Spinal cord (tissue), 10 donors: ENCODE measurements at places on chromosomes 7 and 10. TPM values are rescaled to one million over a fixed set of nuclear protein-coding genes. Genes with fewer than 3 reads are reported as not detected.
A peak's percentile ranks its signal among the peaks of the same experiment; 100 is the strongest.

DNA sequence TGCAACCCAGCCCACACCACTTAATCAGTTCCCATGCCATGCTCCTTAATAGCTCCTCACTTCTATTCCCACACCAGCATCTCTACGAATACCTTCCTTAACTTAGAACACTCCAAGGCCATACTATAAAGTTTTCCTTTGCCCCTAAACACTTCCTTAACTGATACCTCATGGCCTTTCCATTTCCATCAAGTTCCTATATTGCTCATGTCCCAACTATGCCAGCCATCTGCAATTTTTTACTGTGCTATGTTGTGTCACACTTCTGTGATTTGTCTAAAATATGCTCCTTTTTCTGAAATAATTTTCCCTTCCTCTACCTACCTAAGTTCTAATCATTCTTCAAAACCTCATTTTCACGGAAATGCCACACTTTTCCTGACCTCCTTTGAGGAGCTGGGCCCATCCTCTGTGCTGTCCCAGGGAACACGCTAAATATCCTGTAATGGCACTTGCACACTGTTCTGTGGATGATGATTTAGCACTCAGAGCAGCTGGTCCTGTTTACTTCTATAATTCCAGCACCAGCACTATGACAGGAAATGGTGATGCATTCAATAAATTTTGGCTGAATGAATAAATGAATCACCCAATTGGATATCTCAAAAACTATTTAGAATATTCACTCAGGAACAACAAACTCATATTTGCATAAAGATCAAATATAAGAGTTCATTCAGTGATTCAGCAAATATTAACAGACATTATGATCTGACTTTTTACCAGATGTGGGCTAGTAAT is 266.5 kb upstream of the HGF start:
- DNase-seq = no peak

- no peak for DNase-seq
Measured at GRCh38 chr7:30932562-30932961, 20.9 kb downstream of the AQP1 start.

DNA sequence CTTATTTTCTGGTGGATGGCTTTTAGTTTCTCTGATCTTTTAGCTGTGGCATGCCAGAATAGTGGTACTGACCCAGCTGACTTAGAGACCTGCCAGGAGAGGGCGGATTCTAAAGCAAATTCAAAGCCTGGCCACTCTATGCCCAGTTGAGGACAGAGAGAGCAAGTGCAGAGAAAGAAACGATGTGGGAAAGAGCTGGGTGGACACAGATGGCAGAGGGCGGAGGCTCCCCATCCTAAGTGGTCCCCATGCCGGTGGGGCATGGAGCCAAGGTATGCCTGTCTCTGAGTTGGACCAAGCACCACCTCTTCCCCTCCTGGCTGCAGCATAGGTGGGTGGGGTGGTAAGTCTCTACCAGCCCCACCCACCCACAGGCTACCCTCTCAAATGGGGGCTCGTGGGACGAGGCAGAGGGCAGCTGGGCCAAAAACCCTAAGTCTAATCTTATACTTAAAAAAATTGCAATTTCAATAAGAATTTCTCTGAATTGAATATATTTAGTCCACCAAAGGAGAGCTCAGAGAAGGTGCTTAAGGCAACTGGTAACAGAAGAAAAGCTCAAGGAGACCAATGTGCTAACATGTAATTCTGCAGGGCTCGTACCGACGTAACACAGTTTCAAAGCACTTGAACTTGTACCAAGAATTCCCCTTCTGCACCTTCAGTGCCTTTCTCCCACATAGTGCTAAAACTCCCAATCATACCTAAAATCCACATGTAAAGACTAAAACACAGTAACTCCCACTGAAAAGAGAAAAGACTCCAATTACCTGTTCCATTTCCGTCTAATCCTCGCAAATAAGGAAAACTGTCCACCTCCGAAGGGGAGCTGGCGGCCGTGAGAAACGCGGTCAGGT is 85.7 kb upstream of the NMT2 start:
- DNase-seq = no peak

DNA sequence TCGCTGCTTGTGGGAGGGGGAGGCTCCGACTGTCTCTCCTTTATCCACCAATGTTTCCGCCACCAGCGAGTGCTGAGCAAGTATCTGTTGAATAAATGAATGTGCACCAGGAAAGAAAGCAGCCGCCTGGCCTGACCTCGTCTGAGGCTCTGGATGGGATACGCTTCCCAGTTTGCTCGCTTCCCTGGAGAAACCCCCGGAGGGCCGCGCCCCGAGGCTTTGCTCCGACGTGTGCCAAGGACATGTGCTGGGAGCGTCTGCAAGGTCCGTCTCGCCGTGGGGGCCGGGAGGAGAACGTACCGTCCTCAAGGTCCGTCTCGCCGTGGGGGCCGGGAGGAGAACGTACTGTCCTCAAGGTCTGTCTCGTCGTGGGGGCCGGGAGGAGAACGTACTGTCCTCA is 536.4 kb downstream of the DNAJB6 start:
- DNase-seq = no peak

DNA sequence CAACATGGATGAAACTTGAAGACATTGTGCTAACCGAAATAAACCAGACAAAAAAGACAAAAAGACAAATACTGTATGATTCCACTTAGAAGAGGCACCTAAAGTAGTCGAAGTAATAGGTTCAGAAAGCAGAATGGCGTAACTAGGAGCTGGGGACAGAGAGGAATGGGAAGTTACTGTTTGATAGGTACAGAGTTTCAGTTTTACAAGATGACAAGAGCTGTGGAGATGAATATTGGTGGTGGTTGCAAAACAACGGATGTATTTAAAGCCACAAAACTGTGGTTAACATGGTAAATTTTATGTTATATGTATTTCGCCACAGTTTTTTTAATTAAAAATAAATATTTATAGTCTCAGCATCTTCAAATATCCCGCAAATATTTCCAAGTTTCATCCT is 64.1 kb upstream of the DIP2C start:
- DNase-seq = no peak

- no peak for DNase-seq
Measured at GRCh38 chr7:84617265-84618030, 422.9 kb upstream of the SEMA3A start.

GRCh38 chr10:100828738-100829096 is 83.3 kb downstream of the PAX2 start:
- DNase-seq = no peak

DNA sequence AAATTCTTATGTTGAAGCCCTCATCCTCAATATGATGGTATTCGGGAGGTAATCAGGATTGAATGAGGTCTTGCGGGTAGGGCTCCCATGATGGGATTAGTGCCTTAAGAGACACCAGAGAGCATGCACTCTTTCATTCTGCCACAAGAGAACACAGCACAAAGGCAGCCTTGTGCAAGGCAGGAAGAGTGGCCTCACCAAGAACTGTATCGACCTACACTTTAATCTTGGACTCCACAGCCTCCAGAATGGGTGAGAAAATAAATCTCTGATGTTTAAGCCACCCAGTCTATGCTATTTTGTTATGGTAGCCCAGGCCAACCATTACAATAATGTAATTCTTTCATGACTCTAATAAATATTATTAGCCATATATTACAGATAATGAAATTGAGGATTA is 8.4 kb downstream of the SEM1 start:
- no peak for DNase-seq

DNA sequence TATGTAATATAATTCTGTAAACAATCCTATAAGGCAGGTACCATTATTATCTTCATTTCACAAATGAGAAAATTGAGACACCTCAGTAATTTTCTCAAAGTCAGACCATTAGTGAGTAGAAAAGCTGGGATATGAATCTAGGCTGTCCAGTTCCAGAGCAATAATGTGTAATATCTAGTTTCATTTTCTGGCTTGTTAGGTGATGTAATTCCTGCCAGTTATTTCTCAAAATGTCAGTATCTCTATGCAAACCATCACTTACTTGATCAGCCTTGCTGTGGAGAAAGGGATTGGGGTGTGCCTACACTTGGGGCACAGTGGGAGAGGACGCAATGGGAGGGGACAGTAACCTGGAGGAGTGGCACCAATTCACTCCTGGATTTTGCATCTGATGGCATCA is 157.5 kb downstream of the LYZL1 start:
- DNase-seq = no peak

GRCh38 chr7:144780071-144780608 is 55.7 kb downstream of the TPK1 start:
- DNase-seq = no peak

DNA sequence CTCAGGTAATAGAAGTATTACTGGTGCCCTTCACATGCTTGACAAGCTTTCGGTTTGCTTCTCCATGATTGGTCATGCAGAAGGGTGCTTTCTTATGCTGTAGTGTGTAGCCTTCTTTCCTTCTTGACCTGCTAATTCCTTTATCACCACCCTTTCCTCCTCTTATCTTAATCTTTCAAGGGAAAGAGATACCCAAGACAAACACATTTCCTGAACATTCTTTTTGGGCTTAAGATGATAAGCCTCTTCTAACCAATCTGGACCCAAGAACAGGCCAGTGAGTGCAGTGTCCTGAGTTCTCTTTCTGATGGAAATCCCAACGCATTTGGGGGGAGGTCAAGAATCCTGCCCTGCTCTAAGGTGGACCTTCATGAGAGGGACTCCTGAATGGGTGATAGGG is 33.8 kb downstream of the BMPER start:
- DNase-seq = no peak

DNA sequence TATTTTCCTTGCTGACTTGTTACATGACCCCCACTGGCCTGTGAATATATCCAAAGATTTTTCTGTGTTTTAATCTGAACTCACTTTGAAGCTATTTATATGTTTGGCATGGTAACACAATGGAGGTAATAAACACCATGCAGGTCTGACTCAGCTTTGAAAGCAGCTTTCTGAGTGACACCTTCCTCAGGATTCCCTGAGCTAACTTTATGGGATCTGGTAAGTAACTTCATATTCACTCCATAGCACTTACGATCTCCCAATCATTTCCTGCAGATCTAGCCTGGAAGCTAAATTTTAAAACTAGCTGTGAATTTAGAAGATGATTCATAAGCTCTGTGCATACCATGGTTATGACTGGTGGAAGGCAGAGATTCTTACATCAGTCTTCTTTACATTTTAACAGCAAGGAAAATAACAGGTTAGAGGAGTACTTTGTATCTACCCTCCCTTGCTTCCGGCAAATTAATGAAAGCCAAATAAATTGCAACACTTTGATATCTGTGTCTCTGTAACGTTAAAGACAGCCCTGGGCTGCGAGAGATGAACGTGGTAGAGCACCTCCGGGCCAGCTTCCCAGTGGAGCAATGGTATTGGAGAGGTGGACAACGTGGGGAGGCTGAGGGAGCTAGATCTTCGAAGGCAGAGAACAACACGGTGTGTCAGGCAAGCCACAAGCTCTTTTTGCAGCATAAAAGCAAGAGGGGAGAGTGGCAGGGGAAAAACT is 170.2 kb upstream of the KLF14 start:
- no peak for DNase-seq

GRCh38 chr10:106182542-106182941 is 982.0 kb downstream of the SORCS1 start:
- no peak for DNase-seq

GRCh38 chr7:156566812-156567549 is 73.6 kb upstream of the RNF32 start:
- no peak for DNase-seq

DNA sequence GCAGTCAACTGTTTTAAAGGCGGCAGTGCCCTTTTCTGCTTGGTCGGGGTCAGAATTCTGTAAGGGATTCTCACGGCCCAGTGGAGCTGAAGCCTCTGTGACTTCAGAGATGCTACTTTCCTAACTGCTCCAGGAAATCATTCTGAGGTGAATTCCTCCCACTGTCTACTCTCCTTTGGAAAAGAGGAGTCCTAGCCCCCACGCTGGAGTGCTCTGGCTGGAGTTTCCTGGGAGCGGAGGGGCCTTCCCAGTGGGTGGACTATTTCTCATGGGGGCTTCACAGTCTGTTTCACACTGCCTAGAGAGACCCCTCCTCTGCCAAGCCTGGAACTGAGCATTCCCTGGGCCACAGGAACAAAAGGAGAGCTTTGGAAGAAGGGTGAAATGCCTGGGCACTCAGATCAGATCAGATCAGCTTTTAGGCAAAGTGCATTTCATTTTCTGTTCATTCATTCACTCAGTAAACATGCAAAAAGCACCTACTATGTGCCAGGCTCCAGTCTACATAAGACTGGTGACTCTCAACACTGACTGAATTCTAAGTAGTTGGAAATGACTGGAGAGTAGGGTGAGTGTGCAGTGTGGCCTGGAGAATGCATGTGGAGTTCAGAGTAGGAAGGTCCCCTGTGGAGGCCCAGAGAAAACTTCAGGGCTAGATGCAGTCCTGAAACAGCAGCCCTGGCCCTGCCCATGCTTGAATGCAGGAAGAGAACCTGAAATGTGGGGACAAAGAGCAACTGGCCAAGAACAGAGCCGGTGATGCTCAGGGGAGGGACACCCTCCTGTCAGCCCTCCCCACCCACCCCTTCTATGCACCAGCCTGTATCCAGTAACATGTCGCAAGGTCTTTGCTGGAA is 12.2 kb downstream of the ZNF488 start:
- DNase-seq = no peak

DNA sequence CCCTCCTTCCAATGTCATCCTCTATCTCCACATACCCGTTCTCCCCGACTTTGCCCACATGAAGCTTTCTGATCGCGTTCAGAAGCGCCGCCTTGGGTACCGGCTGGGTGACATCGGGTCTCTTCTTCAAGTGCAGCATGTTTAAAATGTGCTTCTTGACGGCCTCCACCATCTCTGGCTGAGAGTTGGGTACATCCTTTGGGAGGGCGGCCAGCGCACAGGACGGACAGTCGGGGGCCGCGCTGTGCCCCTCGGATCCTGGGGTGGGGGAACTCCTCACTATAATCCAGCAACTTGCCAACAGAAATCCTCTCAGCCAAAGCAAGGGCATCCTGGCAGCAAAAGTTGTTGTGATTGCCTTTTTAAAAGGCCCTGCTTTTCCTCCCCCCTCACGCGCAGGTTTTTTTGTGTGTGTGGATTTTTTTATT is 2.8 kb downstream of the INHBA start:
- DNase-seq = no peak

DNA sequence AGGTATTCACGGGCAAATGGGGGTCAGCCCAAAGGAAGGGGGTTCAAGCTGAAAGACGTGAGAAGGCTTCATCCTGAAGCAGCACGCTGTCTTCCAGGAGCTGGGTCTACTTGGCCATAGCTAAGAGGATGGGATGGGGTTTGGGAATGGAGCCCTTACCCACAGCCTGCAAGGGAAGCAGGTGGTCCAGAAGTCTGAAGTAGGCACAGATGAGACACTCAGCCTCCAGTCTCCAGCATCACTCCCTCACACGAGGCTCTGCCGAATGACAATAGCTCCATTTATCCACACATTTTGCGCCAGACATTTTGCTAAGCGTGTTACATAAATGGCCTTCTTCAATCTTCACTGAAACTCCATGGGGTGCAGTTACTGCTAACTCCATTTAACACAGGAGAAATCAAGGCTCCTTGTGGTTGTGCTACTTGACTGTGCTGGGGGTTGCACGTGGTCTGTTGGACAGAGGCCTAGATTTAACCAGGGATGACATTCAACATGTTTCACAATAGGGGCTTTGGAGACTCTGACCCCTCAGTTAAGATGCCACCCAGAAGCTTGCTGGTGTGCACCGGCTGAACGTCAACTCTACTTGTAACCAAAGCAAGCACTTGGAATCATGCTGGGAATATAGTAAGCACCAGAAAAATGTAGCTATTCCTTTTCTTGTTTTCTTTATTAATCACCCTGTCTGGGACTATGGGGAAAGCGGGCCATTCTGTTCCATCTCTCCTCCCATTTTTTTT is 85.3 kb downstream of the FAM241B start:
- peak; percentile 42 for DNase-seq

- no peak for DNase-seq
Measured at GRCh38 chr10:36224431-36224985, 582.4 kb upstream of the FZD8 start.

Gene GCK
- 14.0 TPM for polyA plus RNA-seq

Gene LIPK
- not detected for polyA plus RNA-seq

Gene CHST15
- 30.7 TPM for polyA plus RNA-seq

Gene SFXN4
- 36.5 TPM for polyA plus RNA-seq

Gene NPTX2
- 46.6 TPM for polyA plus RNA-seq
